ENCODE measurements at places on chromosomes 7 and 10.

GRCh38 chr7:82732677-82733076 is 289.1 kb upstream of the CACNA2D1 start:
- no peak for DNase-seq
- H3K4me3 ChIP-seq: no peak overlapping the region
- no peak overlapping the region for H3K27ac ChIP-seq
- no peaks in the 10 kb centered on the region for H3K4me1 ChIP-seq

DNA sequence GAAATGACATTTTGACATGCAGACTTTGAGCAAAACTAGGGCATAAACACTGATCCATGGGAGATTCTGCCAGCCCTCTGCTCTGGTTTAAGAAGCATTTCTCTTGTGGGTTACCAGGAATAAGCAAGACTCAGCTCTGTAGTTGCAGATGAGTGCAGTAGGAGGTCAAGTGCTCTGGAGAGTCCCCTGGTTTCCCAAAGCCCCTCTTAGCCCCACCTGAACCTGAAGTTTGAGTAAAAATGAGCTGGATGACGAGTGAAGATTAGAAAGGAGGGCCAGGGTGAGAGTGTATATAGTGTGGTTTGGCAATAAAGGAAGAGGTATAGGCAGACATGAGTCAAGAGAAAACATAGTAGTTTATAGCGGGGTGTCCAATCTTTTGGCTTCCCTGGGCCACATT is 220.3 kb downstream of the ARL4A start:
- peaks cover 3% of the 10 kb centered on the region for H3K27me3 ChIP-seq
- H3K4me3 ChIP-seq: no peak overlapping the region
- DNase-seq: no peak
- H3K4me1 ChIP-seq: no peaks in the 10 kb centered on the region
- no peaks in the 10 kb centered on the region for H3K36me3 ChIP-seq

DNA sequence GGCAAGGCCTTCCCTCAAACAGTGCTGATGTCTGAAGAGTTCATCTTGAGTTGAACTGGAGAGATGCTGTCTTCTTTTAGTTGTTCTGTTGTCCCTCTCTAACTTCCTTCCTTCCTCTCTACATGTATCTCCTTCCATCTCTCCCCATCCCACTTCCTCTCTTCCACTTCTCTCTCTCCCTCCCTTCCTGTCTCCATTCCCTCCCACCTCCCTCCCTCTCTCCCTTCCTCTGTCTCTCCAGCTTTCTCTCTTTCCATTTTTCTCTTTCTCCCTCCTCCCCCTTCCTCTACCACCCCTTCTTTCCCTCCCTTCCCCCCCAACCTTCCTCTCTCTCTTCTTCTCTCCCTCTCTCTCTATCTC is 40.7 kb upstream of the TNS3 start:
- peaks cover 13% of the 10 kb centered on the region for H3K4me1 ChIP-seq
- H3K27ac ChIP-seq: no peak overlapping the region
- no peak overlapping the region for H3K4me3 ChIP-seq
- no peaks in the 10 kb centered on the region for H3K36me3 ChIP-seq
- no peak for DNase-seq

GRCh38 chr10:84065804-84066601 is 73.3 kb upstream of the GHITM start:
- DNase-seq: no peak
- peaks cover 2% of the 10 kb centered on the region for H3K27me3 ChIP-seq
- H3K27ac ChIP-seq: no peak overlapping the region
- no peaks in the 10 kb centered on the region for H3K36me3 ChIP-seq

- H3K4me3 ChIP-seq: no peak overlapping the region
- H3K27me3 ChIP-seq: peaks cover 14% of the 10 kb centered on the region
- H3K36me3 ChIP-seq: no peaks in the 10 kb centered on the region
- DNase-seq: no peak
- H3K27ac ChIP-seq: no peak overlapping the region
- H3K4me1 ChIP-seq: no peaks in the 10 kb centered on the region
Observed at GRCh38 chr10:25071227-25071626, 54.8 kb downstream of the THNSL1 start.

DNA sequence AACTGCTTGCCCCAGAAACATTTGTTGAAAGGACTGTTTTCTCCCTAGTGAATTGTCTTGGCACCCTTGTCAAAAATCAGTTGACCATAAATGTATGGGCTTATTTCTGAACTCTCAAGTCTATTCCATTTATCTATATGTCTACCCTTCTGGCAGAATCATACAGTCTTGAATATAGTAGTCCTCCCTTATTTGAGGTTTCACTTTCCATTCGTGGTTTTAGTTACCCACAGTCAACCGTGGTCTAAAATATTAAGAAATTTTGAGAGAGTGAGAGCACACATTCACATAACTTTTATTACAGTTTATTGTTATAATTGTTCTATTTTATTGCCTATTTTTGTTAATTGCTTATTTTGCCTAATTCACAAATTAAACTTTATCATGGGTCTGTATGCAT is 17.4 kb upstream of the CEP41 start:
- H3K27me3 ChIP-seq: no peaks in the 10 kb centered on the region
- H3K4me3 ChIP-seq: peak overlapping the region; percentile 33
- DNase-seq: no peak
- peaks cover 8% of the 10 kb centered on the region for H3K36me3 ChIP-seq
- H3K27ac ChIP-seq: no peak overlapping the region
- H3K4me1 ChIP-seq: peaks cover 29% of the 10 kb centered on the region

GRCh38 chr7:22270371-22270770 is 86.6 kb downstream of the RAPGEF5 start:
- peaks cover 3% of the 10 kb centered on the region for H3K27me3 ChIP-seq
- H3K36me3 ChIP-seq: no peaks in the 10 kb centered on the region
- peaks cover 7% of the 10 kb centered on the region for H3K4me1 ChIP-seq
- no peak for DNase-seq

- H3K27ac ChIP-seq: no peak overlapping the region
- no peak for DNase-seq
- no peaks in the 10 kb centered on the region for H3K36me3 ChIP-seq
- no peaks in the 10 kb centered on the region for H3K27me3 ChIP-seq
- no peaks in the 10 kb centered on the region for H3K4me1 ChIP-seq
Observed at GRCh38 chr10:61197057-61197456, 253.1 kb upstream of the RHOBTB1 start.

DNA sequence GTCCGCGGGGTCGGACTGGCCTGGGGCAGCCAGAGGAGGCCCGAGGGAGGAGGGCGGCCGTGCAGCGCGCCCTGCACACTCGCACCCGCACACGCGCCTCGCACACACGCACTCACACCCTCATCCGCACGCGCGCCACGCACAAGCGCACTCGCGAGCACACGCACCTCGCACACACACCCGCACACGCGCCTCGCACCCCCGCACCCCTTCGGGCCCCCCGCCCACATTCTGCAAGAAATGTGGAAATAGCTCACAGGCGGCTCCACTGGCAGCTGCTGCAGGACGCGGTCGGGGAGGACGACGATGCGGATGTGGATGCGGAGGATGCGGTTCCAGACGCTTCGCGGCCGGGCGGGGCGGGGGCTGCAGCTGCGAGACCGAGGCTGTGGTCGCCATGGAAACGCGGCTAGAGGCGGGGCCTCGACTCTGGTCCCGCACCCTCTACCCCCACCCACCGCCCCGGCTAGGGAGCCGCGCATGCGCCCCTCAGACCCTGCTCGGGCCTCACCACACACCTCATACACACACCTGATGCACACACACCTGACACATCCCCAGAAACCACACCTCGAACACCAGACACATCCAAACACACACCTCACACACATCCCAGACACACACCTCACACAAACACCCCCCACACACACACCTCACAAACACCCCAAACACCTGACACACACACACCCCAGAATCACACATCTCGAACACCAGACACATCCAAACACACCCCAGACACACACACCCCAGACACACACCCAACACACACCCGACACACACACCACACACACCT is at the start of gene CALY:
TSS of gene CALY (minus strand) at position 320 of the 793 bp plus-strand sequence. CDS start 7,907 bp downstream, outside the sequence.
- H3K27me3 ChIP-seq: peaks cover 25% of the 10 kb centered on the region
- H3K36me3 ChIP-seq: no peaks in the 10 kb centered on the region
- H3K27ac ChIP-seq: no peak within 1 kb of the TSS
- peak within 1 kb of the TSS; percentile 38 for H3K4me3 ChIP-seq

DNA sequence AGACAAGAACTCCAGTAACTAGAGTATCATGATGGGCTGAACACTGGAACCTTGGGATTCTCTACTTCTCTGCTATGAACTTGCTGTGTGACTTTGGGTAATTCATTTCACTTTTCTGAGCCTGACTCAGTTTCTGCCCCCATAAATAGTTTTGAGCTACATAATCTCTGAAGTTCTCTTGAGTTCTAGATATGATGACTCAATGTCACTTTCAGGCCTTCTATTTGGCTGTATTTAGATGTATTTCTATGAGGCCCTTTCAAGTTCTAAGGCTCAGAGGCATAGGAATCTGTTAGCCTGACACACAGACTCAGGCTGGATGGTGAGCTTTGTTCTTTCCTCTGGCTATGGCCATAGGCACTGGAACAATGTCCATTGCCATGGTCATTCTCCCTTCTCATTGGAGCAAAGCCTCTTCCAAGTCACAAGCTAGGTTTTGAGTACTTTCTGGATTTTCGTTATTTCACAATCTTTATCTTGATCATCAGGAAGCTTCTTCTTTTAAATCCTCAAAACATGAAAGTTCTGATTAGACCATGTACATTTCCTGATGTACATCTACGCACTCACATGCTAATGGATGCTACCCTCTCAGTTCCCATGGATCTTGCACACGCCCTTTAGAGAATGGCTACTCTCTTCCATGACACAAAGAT is 101.6 kb downstream of the TES start:
- H3K27ac ChIP-seq: no peak overlapping the region
- H3K36me3 ChIP-seq: no peaks in the 10 kb centered on the region
- H3K27me3 ChIP-seq: peaks cover 6% of the 10 kb centered on the region
- peaks cover 10% of the 10 kb centered on the region for H3K4me1 ChIP-seq

DNA sequence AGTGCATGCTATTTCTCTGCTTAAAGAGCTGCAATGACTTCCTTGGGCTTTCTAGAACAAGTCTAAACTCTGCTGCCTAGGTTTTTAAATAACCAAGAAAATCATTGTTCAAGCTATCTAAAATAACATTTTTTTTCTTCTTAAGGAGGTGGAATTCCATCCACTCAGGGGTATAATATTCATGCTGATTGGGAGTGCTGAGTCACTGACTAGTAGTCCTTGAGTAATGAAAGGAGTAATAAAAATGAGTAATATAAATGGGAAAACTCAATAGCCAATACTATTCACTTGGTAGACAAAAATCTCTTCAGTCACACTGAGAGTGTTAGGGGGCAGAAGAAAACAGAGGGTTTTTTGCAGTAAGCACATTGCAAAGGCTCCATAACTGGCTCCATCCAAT is 72.0 kb downstream of the GFRA1 start:
- no peak overlapping the region for H3K27ac ChIP-seq
- DNase-seq: no peak
- no peak overlapping the region for H3K4me3 ChIP-seq
- H3K36me3 ChIP-seq: no peaks in the 10 kb centered on the region

DNA sequence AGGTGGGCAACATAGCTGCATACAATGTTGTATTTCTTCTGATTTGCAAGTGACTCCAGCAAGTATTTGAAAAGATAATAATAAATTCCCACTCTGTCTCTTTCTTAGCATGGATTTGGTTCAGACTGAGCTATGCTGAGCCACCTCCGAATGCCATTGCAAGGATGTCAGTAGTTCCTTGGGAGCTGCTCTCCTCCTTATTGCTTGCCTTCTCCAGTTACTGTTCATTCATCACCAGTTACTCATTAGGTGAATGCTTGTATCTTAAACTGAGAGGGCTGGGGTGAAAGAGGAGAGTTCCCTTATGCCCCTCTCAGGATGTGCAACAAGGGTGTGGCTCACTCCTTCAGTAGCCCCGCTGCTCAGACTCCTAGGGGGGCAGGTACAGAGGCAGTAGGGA is 78.4 kb upstream of the PRKAR2B start:
- no peaks in the 10 kb centered on the region for H3K4me1 ChIP-seq
- no peak overlapping the region for H3K27ac ChIP-seq
- no peak for DNase-seq
- no peak overlapping the region for H3K4me3 ChIP-seq
- peaks cover 4% of the 10 kb centered on the region for H3K27me3 ChIP-seq
- H3K36me3 ChIP-seq: no peaks in the 10 kb centered on the region

- H3K4me3 ChIP-seq: no peak overlapping the region
- no peak for DNase-seq
- H3K4me1 ChIP-seq: no peaks in the 10 kb centered on the region
Observed at GRCh38 chr7:91228927-91229558, 35.2 kb upstream of the FZD1 start.

DNA sequence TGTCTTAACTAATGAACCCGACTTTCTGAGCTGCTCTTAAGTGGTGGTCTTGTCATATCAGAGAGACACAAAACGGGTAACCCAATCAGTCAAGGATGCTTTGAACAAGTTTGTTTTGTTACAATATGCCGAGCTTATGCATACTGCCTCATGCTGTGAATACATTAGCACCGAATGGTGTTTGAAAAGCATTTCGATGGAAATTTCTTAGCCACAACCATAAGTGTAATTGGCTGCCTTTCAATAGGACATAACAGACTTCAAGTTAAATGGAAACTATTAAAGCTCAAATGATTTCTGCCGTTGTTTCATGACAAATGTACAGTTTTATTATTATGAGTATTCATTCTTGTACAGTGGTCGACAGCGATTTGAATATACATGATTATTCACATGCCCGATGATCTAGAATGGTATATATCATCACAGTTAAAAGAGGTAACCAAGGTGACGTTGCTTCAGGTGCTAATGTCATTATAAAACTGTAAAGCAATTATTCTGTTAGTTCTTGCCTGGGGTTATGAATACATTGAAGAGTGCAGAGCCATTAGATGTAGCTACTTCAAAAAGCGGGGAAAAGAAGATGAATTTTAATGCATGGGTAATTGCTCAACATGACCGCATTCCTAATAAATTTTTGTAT is 118.8 kb downstream of the EBF3 start:
- no peak overlapping the region for H3K27ac ChIP-seq
- no peaks in the 10 kb centered on the region for H3K4me1 ChIP-seq
- H3K36me3 ChIP-seq: no peaks in the 10 kb centered on the region
- no peak overlapping the region for H3K4me3 ChIP-seq
- no peak for DNase-seq
- H3K27me3 ChIP-seq: peaks cover 2% of the 10 kb centered on the region

Data from activated naive CD8-positive, alpha-beta T cell treated with anti-CD3 and anti-CD28 coated beads, Interleukin-2, amount 50 U/mL, for 24 hours (primary cell).